CD4-positive, alpha-beta T cell treated with Interferon alpha-2 for 1 hour (primary cell): ENCODE measurements at places on chromosomes 7 and 10.
A peak's percentile ranks its signal among the peaks of the same experiment; 100 is the strongest.

DNA sequence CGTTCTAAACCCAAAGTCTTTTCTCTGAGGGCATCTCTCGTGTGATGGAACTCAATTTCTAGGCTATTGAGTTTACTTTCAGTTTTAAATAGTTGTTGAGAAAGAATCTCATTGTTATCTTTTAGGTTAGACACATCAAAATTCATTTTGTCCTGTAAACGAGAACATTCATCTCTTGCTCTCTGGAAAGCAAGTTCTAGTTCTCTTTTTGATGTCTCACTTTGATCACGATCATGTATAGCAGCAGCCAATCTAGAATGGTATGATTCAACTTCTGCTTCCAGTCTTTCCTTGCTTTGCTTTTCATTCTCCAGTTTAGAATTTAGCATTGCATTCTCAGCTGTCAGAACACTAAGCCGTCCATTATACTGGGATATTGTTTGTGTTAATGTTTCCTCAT lies 65.1 kb downstream of the ANKRD26 start:
- DNase-seq: no peak

GRCh38 chr7:118684796-118685195 lies 460.3 kb downstream of the ANKRD7 start:
- DNase-seq: no peak

- no peak for DNase-seq
Observed at GRCh38 chr7:150875791-150876190, 23.5 kb downstream of the AOC1 start.

DNA sequence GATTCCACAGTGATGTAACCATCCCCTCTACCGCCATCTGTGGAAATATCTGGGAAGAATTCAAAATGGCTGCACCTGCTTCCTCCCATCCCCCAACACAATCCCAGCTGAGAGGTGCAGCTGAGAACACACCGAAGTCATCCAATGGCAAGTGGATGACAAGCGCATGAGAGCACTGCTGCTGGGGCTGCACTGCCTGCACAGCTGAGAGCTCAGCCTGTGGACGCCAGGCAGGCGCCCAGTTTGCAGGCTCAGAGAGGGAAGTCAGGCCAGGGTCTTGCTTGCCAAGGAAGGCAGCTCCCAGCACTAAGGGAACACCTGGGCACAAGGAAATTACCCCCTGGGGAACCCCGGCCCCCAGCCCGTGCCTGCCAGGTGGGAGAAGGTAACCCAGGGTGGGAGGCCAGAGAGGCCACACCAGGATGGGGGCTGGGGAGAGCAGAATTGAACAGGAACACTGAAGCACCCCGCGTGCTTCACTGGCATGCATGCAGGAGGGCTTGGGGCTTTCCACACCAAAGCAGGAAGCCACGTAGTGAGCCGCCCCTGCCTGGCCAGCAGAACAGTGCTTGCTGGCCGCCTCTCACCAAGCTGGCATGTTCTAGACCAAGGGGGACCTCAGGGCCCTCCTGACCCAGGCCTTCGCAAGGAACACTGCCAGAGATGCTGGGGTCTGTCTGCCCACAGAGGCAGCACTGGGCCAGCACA lies 46.2 kb downstream of the FAM53B start:
- DNase-seq: peak; percentile 51

GRCh38 chr7:122628651-122629411 lies 70.1 kb downstream of the RNF133 start:
- no peak for DNase-seq

- DNase-seq: no peak
Observed at GRCh38 chr10:77566914-77567566, 70.6 kb downstream of the KCNMA1 start.

- DNase-seq: peak; percentile 3
Observed at GRCh38 chr10:97499561-97500296, 1.0 kb downstream of the UBTD1 start.

DNA sequence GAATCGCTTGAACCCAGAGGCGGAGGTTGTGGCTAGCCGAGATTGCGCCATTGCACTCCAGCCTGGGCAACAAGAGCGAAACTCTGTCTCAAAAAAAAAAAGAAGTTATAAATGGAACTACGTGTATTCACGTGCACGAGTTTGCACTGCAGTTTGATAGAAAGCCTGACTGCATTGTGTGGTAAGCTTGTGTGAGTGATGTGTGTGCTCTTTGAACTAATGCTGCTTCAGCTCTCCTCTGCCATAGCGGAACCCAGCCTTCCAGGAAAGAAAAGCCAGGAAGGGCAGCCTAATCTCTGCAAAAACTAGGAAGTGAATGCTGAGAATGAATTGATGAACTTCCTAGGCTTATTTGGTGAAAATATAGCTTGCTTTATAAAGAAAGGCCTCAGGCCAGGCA lies 15.6 kb upstream of the MKRN1 start:
- DNase-seq: no peak

DNA sequence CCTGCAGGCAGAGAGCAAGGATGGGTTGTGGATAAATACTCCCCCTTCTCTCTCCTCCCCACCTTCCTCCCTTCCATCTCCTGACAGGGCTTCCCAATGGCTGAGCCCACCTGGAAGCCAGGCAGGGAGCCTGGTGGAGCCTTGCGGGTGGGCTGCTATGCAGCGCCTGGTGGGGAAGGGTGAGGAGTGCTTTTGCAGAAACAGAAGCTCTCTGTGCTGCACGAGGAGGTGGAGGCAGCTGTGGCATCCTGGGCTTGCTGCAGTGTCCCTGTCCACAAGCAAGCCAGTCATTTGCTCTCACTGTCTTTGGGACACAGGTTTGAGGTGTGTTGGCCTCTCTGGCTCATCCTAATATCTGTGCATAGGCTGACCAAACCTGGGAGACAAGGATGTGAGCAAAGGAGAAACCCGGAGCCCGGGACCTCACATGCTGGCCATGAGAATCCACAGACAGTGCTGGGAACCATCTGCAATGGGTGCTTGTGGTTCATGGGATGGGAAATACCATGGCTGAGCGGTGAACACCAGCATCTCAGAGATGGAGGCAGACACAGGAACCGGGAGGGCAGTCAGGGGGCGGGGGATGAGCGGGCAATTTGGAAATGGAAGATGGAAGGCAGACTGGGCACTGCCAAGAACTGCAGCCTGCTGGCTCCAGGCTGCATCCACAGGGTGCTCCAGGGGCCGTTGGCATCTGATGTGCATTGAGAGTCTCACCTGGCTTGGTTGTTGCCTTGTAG lies 364.2 kb downstream of the GLRX3 start:
- DNase-seq: no peak

DNA sequence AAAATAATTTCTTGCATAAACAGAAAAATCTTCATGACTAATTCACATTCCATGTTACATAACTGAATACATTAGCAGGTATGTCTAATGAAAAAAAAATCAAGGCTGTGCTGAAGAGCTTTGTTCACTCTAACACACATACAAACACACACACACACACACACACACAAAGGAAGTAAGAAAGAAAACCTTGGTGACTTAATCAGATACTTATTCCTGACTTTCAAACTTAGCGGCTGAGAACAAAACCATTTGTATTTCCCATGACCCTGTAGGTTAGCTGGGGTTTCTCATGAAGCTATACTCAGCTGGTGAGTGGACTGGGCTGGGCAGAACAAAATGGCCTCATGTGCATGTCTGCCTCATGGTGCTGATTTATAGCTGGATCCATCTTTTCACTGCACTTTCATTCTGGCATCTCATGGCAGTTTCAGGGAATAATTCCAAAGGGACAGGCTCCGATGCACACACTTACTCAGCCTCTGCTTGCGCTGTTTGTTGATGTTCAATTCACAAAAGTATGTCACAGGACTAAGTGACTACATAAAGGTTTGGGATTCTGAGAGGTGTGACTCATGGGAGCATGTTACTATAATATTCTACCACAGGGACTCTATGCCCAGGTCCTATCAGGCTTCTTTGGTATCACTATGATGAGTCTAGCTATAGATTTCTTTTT lies 161.2 kb downstream of the PCLO start:
- DNase-seq: no peak

DNA sequence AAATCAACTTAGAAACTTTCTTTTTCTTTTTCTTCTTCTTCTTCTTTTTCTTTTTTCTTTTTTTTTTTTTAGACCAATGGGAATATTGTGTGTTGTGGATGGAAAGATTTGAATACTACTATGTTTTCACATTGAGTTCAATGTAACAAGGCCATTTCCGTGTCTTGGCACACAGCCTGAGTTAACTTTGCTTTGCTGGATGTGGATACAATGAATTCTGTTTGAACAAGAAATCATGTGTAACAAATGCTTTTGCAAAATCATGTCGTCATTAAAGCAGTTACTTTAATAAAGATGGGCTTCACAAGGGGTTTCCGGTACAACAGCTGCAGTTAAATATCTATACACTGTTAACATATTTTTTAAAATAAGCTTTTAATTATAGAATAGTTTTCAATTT lies 13.5 kb upstream of the ENTPD1 start:
- DNase-seq: no peak

- DNase-seq: no peak
Observed at GRCh38 chr10:33350041-33350440, 15.6 kb upstream of the NRP1 start.

DNA sequence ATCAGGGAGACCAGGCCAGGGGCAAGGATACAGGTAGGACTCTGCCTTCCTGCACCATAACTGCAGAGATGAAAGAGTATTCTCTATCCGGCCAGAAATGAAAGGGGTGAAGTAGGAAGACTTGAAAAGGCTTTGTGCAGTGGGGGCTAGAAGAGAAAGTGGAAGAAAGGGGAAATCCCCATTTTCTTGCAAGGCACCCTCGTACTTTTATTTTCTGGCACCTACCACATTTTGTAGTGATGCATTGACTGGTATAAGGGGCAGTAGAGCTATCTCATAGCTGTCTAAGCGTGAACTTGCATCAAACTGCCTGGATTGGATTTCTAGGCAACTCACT lies 752 bp upstream of the CAMK2G start:
- peak; percentile 49 for DNase-seq

DNA sequence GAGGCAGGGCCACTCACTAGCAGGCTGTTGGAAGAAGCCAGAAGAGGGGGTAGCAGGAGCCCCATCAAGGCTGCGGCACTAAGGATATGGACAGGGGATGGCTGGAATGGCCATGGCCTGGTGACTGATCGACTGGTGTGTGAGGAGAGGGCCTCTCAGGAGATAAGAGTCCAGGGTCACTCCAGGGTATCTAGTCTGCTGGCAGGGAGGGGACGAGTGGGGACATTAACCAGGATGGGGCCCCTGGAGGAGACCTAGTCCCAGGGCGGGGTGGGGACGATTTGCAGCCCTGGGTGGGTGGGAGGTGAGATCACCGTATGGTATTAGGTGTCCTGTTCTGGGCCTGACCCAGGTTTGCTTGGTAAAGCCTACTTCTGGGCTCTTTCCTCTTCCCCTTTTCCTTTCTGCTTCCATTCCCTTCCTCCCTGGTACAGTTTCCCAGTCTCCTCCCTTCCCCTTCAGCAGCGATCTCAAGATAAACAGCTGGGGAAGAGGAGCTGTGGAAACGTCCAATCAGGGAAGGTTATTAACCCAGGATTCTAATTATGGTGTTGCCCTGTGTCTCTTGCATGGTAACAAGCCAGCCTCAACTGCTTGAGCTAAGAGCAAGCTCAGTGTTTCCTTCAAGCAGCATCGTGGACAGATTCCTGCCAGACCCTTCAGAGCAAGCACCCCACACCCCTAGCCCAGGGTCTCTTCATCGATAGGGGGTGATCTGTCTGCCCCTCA lies 233.2 kb downstream of the RPS24 start:
- no peak for DNase-seq

- peak; percentile 36 for DNase-seq
Observed at GRCh38 chr10:132836832-132837540, 51.0 kb upstream of the NKX6-2 start.

- DNase-seq: peak; percentile 45
Observed at GRCh38 chr10:124646483-124647352, 97.5 kb downstream of the FAM53B start.

DNA sequence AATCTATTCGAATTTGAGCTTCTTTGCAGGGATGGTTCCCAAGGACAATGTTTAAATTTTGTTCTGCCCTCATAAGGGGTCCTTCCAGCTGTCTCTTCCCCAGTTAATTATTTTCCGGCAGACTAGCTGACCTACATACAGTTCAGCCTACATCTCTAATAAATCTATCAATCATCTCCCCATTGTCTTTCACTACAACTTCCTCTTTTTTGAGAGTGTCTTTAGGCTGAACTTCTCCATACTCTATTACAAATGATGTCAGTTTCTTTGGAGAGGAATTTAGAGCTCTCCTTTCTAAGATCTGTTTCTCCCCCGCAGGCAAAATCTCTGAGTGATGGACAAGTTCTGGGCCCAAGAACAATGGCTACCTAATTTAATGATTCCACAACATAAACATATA lies 122.2 kb downstream of the PCLO start:
- DNase-seq: no peak

GRCh38 chr7:46233585-46234329 lies 312.7 kb upstream of the IGFBP3 start:
- no peak for DNase-seq

- DNase-seq: no peak
Observed at GRCh38 chr10:98487649-98488048, 40.9 kb upstream of the HPS1 start.

DNA sequence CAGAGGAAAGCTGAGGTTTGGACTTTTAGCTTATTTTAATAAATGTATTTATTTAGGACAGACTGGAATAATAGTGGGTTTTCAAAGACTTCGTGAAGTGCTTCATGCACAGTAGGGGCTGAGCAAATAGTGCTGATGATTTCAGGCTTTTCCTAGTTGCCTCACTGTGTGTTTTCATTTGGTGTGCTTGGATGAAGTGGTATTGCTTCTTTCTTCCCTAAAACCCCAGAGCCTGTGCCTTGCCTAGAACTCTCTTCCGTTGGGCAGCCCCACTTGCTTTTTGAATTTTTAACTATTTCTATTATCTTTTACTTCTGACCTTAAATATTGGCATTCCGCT lies 49.6 kb downstream of the ARID5B start:
- no peak for DNase-seq

DNA sequence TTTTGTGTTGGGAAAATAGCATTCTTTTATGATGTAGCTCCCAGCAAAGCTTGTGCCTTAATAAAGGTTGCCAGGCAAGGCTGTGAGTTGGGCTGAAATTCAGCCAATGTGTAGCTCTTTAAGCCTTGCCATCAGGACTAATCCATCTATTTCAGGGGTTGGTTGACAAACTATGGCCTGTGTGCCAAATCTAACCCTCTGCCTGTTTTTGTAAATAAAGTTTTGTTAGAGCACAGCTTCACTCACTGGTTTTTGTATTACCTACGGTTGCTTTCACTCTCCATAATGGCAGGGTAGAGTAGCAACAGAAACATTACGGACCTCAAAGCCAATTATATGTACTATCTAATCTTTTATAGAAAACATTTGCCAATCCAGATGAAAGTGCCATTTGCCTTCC lies 638.1 kb upstream of the POT1 start:
- DNase-seq: no peak

GRCh38 chr7:123154231-123154860 lies 45.4 kb downstream of the SLC13A1 start:
- peak; percentile 25 for DNase-seq

DNA sequence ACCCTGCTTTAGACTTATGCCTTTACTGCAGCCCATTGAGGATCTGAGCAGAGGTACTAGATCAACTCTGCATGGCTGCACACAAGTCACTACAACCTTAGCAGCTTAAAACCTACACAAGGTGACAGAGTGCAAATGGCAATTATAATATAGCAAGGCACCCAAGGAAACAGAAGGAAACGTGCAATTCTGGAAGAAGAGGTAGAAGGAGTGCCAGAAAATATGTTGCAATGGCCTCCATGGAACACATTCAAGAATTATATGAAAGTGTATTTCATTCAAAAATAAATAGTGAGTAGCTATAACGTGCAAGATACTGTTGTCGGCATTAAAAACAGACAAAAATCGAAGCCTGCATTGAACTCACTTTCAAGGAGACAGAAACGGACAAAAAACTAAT lies 2.9 kb upstream of the AKR1C8 start:
- no peak for DNase-seq
